ENCODE measurements at places on chromosomes 1 and 21. TPM values are rescaled to one million over a fixed set of nuclear protein-coding genes. Genes with fewer than 3 reads are reported as not detected.
A peak's percentile ranks its signal among the peaks of the same experiment; 100 is the strongest.

- no peak overlapping the region for H3K27ac ChIP-seq
- H3K4me3 ChIP-seq: no peak overlapping the region
- H3K36me3 ChIP-seq: no peaks in the 10 kb centered on the region
- H3K27me3 ChIP-seq: peaks cover 22% of the 10 kb centered on the region
- no peaks in the 10 kb centered on the region for H3K4me1 ChIP-seq
Measured at GRCh38 chr1:182990413-182991144, 32.6 kb upstream of the LAMC1 start.

GRCh38 chr1:147245129-147245528, 2.6 kb downstream of the CHD1L start:
- H3K4me1 ChIP-seq: peaks cover 52% of the 10 kb centered on the region
- no peak for DNase-seq
- H3K36me3 ChIP-seq: peaks cover 16% of the 10 kb centered on the region
- no peaks in the 10 kb centered on the region for H3K27me3 ChIP-seq
- peak overlapping the region; percentile 30 for H3K4me3 ChIP-seq

GRCh38 chr1:39779137-39779536, 8.0 kb upstream of the OXCT2 start:
- peaks cover 3% of the 10 kb centered on the region for H3K4me1 ChIP-seq
- H3K4me3 ChIP-seq: no peak overlapping the region
- H3K36me3 ChIP-seq: no peaks in the 10 kb centered on the region
- DNase-seq: no peak

The PTGFR gene
- total RNA-seq: not detected

GRCh38 chr1:151832318-151832980, 847 bp upstream of the RORC start:
- DNase-seq: no peak
- H3K27me3 ChIP-seq: no peaks in the 10 kb centered on the region
- H3K4me3 ChIP-seq: no peak overlapping the region
- H3K27ac ChIP-seq: peak overlapping the region; percentile 52
- H3K36me3 ChIP-seq: no peaks in the 10 kb centered on the region

- peaks cover 6% of the 10 kb centered on the region for H3K27me3 ChIP-seq
- no peak for DNase-seq
- no peaks in the 10 kb centered on the region for H3K4me1 ChIP-seq
Measured at GRCh38 chr1:74629283-74629682, 44.3 kb downstream of the ERICH3 start.

GRCh38 chr21:31316488-31317169, 27.4 kb downstream of the TIAM1 start:
- H3K4me3 ChIP-seq: no peak overlapping the region
- no peaks in the 10 kb centered on the region for H3K36me3 ChIP-seq
- no peak overlapping the region for H3K27ac ChIP-seq
- H3K27me3 ChIP-seq: no peaks in the 10 kb centered on the region

The CASQ2 gene
- not detected for total RNA-seq

DNA sequence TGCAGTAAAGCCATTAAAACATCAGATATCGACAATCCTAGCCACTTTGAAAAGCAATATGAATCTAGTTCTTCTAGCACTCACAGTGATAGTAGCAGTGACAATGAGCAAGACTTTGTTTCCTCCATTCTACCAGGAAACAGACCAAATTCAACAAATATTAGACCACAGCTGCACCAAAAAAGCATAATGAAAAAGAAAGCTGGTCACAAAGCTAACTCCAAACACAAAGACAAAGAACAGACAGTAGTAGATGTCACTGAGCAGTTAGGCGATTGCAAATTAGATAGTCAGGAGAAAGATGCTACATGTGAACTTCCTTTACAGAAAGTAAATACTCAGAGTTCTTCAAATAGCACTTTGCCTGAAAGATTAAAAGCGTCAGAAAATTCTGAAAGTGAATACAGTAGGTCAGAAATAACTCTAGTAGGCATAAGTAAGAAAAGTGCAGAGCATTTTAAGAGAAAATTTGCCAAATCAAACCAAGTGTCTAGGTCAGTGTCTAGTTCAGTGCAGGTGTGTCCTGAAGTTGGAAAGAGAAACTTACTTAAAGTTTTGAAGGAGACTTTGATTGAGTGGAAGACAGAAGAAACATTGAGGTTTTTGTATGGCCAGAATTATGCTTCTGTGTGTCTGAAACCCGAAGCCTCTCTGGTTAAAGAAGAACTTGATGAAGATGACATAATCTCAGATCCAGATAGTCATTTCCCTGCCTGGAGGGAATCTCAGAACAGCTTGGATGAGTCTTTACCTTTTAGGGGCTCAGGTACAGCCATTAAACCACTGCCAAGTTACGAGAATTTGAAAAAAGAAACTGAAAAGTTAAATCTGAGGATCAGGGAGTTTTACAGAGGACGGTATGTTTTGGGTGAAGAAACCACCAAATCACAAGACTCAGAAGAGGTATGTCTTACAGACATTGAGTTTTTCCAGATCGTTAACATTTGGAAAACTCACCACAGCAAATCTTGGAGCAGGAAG, 24.9 kb downstream of the RPAP2 start:
- H3K27ac ChIP-seq: peak overlapping the region; percentile 95
- no peak for DNase-seq
- H3K27me3 ChIP-seq: no peaks in the 10 kb centered on the region
- H3K36me3 ChIP-seq: peaks cover 67% of the 10 kb centered on the region
- H3K4me3 ChIP-seq: peak overlapping the region; percentile 72

DNA sequence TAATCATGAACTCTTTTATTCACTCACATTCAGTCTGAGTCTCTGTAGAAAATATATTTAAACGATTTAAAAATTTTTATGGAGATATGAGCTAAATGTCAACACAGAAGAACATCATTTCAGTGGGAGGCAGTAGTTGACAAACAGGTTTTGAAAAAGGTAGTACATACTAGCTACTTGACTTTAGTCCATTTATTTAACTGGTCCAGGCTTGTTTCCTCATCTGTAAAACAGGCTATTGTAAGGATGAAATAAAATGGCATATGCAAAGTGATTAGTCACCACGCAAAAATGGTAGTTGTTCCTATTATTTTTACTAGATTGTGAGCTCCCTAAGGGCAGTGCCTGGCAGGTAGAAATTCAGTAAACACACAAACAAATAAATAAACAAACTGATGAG, 75.2 kb downstream of the NTPCR start:
- peaks cover 2% of the 10 kb centered on the region for H3K4me1 ChIP-seq
- H3K27me3 ChIP-seq: no peaks in the 10 kb centered on the region
- no peak for DNase-seq
- H3K27ac ChIP-seq: no peak overlapping the region
- H3K4me3 ChIP-seq: no peak overlapping the region

GRCh38 chr21:36964398-36964797, 2.1 kb downstream of the HLCS start:
- H3K4me1 ChIP-seq: peaks cover 21% of the 10 kb centered on the region
- no peak overlapping the region for H3K27ac ChIP-seq
- DNase-seq: no peak
- H3K27me3 ChIP-seq: no peaks in the 10 kb centered on the region
- H3K4me3 ChIP-seq: no peak overlapping the region

- no peaks in the 10 kb centered on the region for H3K36me3 ChIP-seq
- no peak overlapping the region for H3K27ac ChIP-seq
- peaks cover 6% of the 10 kb centered on the region for H3K4me1 ChIP-seq
- H3K4me3 ChIP-seq: no peak overlapping the region
Measured at GRCh38 chr1:148353461-148354283, 129.4 kb downstream of the PPIAL4G start.

The TNFAIP8L2 gene
- 17.6 TPM for total RNA-seq

DNA sequence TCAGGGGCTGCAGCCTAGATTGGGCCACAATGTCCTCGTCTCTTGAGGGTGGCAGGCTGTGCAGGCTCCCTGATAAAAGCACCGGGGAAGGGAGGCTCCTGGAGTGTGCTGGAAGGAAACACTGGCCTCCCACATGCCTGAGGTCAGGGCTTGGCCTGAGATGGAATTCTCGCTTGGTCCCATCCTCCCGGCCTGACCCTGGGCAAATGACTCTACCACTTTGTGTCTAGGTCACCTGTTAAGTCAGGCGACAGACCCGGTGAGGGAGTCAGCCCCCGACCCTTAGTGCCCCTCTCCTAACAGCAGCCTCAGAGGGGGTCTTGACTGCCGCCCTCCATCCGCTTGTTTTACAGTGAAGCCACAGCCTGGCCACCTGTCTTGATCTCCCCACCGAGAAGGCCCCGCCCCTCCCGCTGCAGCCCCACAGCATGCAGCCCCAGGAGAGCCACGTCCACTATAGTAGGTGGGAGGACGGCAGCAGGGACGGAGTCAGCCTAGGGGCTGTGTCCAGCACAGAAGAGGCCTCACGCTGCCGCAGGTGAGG, 2.5 kb downstream of the SMIM1 start:
- H3K36me3 ChIP-seq: peaks cover 3% of the 10 kb centered on the region
- peaks cover 2% of the 10 kb centered on the region for H3K4me1 ChIP-seq
- no peaks in the 10 kb centered on the region for H3K27me3 ChIP-seq

The MAEL gene
- total RNA-seq: 0.38 TPM

The KRTAP13-2 gene
- total RNA-seq: not detected

The RGS18 gene
- 0.79 TPM for total RNA-seq

DNA sequence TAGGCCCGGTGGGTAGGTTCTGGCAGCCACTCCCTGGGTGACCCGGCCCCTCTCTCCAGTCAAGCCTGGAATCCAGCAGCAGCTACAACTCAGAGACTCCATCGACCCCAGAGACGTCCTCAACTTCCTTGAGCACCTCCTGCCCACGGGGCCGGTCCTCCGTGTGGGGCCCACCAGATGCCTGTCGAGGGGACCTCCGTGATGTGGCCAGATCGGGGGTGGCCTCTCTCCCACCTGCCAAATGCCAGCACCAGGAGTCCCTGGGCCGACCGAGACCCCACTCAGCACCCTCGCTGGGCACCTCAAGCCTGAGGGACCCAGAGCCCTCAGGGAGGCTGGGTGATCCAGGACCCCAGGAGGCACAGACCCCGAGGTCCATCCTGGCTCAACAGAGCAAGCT, 2.7 kb downstream of the MIIP start:
- H3K4me1 ChIP-seq: peaks cover 17% of the 10 kb centered on the region
- no peaks in the 10 kb centered on the region for H3K27me3 ChIP-seq
- no peak overlapping the region for H3K4me3 ChIP-seq
- DNase-seq: no peak

GRCh38 chr1:1175221-1176062, 1.8 kb downstream of the TTLL10 start:
- H3K36me3 ChIP-seq: no peaks in the 10 kb centered on the region
- no peak for DNase-seq
- H3K4me3 ChIP-seq: no peak overlapping the region
- peaks cover 24% of the 10 kb centered on the region for H3K27me3 ChIP-seq
- H3K4me1 ChIP-seq: peaks cover 19% of the 10 kb centered on the region

The SLC5A9 gene
- not detected for total RNA-seq

DNA sequence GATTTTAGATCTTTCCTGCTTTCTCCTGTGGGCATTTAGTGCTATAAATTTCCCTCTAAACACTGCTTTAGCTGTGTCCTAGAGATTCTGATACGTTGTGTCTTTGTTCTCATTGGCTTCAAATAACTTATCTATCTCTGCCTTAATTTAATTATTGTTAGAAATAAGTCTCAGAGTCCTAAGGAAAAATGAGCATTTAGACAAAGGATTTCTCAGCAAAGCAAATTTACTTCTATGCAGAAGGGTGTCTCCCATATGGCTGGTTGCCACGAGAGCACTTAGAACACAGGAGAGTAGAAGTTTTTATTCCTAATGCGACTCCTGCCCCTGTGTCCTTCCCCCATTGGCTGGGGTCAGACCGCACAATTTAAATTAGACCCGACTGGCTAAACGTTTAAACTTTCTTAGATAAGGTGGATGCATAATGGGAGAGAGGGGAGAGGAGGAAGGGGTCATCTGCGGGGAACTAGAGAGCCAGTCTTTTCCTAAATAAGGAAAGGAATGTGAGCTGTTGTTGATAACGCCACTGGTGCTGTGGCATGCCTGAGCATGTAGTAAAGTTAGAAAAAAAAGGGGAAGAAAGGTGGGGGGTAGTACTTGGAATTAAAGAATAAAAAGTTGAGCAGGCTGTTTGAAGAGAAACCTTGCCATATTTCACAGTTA, 170.2 kb downstream of the DYRK1A start:
- DNase-seq: peak; percentile 8
- no peak overlapping the region for H3K4me3 ChIP-seq
- H3K4me1 ChIP-seq: peaks cover 4% of the 10 kb centered on the region

DNA sequence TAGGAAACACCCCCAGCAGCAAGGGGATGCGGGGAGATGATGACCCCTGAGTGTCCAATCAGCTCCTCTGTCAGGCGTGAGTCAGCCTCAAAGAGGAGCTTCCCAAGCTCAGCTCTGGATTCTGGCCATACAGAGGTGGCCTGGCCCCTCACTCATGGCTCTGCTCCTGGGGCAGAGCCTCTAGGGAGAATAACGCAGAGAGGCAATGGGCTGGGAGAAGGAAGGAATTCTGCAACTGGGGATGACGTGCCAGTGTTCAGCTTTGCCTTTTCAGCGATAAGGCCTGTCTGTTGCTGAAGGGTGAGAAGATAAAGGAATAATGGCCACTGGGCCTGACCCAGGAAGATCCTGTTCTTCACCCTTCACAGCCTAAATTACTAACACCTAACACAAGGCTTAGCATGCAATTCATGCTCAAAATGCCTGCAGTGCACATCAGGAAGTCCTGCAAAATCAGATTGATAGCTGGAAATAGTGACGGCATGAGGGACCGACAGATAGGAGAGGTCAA, 92.2 kb downstream of the TBX19 start:
- no peak overlapping the region for H3K4me3 ChIP-seq
- no peaks in the 10 kb centered on the region for H3K27me3 ChIP-seq
- H3K36me3 ChIP-seq: peaks cover 2% of the 10 kb centered on the region
- DNase-seq: no peak
- no peak overlapping the region for H3K27ac ChIP-seq

DNA sequence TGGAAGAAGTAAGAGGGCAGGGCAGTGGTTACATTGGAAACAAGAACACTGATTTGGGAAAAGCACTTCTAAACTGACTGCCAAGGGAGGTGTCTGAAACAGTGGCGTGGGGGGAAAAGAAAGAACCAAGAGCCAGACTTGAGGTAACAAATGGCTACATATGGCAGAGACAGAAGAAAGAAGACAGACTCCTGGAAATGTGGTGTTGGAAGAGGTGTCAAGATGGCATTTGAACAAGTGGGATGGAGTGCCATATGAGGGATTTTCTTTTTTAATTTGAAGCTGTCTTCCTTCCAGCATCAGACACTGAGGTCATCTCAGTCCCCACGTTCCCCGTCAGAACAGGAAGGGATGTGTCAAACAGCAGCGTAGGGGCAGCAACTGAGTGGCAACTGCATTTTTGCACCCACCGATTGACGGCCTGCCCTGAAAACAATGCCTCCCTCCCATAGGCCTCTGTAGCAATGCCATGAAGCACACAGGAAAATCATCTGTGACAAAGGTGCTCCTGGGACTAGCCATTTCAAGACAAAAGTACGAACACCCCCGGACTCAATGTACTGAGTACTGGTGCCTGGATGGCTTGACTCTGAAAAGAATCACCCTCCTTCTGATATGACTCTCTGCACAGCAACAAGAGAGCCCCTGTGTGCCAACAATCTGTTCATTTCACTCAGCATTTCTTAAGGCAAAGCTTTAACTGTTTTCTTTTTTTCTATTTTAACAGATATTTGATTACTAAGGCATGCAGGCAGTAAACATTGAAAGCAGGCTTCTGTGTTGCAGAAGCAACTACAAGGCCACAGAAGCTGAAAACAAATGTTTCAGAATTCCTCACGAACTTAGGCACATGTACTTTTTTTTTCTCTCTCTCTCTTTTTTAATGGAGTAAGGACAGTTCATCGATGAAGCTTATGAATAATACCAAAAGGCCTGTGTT, 37.0 kb downstream of the LPAR3 start:
- H3K27me3 ChIP-seq: peaks cover 8% of the 10 kb centered on the region
- H3K27ac ChIP-seq: no peak overlapping the region
- peaks cover 4% of the 10 kb centered on the region for H3K36me3 ChIP-seq
- no peak for DNase-seq

GRCh38 chr1:231549733-231550447, 21.4 kb downstream of the TSNAX start:
- H3K27me3 ChIP-seq: no peaks in the 10 kb centered on the region
- H3K4me1 ChIP-seq: peaks cover 6% of the 10 kb centered on the region
- peaks cover 24% of the 10 kb centered on the region for H3K36me3 ChIP-seq
- no peak overlapping the region for H3K27ac ChIP-seq

Measured in activated CD8-positive, alpha-beta memory T cell treated with anti-CD3 and anti-CD28 coated beads, Interleukin-2, amount 10 ng/mL, durations not matched to agents 7 days and 5 days (primary cell).